ENCODE measurements at places on chromosomes 4 and X.

DNA sequence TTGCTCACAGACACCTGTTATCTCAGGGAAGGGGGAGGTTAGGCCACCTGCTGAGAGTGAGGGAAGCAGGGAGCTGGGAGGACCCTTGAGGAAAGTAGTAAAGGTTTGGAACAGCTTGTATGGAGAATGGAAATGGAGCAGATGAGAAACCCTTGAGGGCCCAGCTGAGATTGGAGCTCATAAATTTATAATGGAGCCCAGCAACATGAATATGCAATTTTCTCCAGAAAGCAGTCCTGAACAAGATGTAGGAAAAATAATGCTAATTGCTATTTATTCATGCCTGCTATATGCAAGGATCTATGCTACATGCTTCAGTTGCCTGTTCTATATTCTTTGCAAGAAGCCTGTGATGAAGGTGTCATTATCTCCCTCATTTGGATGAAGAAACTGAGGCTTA lies 67.5 kb upstream of the LEF1 start:
- DNase-seq, result no peak

GRCh38 chr4:34279011-34279410 lies 1965.3 kb downstream of the ARAP2 start:
- no peak for DNase-seq

GRCh38 chr4:123398853-123399626 lies 2.4 kb downstream of the SPRY1 start:
- DNase-seq, result no peak

GRCh38 chr4:156019246-156019645 lies 65.6 kb upstream of the CTSO start:
- no peak for DNase-seq

DNA sequence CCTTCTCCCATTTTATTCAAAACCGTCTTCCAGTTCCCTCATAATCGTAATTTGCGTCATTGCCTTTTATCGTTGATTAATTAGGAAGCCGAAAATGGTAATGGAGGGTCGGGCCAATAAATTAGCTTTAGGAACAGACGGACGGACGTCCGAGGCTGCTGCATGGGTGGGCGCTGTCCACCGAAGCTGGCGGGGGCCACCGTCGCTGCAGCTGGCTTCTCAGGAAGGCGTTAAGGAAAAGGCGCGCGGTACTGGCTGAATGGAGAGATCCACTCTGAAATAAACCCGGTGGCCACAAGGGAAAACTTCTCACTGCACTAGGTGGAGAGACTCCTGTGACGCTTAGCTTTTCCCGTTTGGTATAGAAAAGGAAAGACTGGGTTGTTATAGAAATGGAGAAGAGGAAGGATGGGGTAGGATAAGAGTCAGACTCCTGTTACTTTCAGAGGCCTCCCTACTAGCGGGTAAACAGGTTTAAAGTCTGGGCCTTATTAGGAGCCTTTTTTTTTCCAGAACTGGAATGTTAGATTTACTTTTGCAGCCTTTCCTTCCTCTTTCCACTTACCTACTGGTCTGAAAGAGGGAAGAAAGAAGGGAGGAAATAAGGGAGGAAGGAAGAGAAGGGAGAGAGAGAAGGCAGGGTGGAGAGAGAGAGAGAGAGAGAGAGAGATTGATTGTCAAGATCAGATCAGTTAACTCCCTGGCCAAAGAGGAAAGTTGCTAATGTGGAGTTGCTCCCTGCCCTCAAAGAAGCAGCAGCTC lies 11.3 kb upstream of the PRDM8 start:
- no peak for DNase-seq

- no peak for DNase-seq
These were observed 94.2 kb downstream of the MBNL3 start for GRCh38 chrX:132394591-132394990.

DNA sequence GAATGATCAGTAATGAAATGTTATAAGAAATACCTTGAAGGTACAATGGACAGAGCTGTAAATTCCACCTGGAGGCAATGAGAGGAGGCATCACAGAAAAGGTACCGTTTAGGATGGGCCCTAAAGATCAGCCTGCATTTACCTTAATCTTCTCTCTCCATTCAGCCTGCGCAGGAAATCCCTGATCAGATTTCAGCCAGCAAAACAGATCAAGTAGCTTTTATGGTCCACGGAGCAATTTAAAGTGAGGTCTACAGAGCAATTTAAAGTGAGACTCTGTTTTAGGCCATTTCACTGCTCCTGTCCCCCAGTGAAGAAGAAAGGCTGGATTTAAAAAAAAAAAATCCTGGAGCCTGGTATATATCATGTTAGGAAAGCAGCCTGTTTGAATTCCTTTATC lies 195.1 kb upstream of the VCX start:
- no peak for DNase-seq

DNA sequence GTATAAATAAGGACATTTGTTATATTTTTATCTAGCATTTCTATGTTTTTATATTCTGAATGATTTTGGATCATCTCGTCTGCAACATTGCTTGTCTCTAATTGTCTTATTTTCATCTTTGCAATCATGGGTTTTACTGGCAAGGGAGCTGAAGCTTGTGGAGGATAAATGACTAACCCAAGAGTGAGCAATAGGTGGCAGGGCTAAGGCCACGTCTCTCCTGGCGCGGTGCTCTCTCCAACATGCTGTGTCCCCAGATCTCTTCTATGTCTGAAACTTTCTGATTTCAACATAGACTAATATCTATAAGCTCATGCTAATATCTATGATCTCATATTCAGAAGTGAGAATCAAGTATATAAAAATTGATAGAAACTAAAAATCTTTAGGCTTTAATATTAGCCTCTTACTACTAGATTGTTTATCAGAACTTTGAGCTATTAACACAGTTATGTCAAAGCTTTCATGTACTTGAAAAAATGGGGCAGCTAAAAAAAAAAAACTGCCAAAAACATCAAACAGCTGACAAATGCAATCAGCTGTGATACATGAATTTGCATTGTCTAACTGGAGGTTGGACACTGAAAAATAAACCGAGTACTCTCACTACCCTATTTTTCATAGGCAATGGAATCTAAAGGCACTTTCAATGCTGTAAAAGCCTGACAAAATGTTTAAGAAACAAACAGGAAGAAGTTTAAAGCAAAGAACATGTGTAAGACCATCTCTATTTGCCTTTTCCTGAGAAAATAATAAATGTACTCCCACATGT lies 169.2 kb downstream of the TMA16 start:
- no peak for DNase-seq

DNA sequence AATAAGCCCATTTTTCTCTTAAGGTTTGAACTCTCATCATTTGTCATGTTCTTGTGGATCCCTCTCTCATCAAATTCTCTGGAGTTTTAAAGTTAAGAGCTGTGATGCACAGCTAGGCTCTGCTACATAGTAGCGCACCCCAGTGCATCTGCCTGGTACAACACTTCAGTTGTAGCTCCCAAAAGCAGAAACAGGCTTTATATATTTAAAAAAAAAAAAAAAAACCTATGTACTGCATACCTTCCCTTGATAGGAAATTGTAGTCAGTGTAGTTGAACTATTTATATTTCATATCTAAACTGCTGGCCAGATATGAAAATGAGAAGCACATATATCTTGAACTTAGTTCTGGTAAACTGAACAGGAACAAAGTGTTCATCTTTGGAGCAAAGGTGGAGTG lies 131.4 kb downstream of the KLHL13 start:
- DNase-seq, result no peak

DNA sequence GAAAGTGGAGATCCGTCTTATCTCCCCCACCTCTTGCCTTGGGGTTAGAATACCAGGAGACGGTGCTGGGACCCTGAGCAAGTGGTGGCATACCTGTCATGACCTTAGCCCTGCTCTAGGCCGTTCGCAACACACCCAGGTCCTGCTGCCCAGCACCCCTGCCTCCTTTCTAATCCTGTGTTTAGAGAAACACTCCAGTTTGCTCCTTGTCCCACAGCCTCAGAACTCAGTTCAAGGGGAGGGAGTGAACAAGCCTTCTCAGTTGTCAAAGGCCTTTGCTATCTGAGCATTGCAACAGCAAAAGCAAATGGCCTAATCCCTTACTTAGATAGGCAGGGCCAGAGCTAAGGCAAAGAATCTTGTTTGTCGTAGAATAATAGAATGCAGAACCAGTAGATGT lies 67.9 kb downstream of the CHRNA9 start:
- DNase-seq, result no peak

DNA sequence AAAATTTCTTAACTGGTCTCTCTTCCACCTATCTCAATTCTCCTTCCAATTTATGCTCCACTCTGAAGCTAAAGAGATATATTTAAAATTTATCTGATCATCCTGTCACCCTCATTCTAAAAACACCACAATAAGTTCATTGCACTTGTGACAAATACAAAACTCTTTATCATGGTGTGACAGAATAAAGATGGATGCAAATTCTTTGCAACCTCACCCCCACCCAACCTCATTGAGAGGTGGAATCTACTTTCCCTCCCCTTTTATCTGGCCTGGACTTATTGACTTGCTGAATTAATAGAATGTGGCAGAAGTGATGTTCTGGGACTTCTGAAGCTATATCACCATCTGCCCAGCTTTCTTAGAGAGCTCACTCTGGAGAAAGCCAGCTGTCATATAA lies 46.5 kb downstream of the IDS start:
- DNase-seq, result no peak

- no peak for DNase-seq
These were observed 354.7 kb upstream of the PITX2 start for GRCh38 chr4:110977554-110977953.

DNA sequence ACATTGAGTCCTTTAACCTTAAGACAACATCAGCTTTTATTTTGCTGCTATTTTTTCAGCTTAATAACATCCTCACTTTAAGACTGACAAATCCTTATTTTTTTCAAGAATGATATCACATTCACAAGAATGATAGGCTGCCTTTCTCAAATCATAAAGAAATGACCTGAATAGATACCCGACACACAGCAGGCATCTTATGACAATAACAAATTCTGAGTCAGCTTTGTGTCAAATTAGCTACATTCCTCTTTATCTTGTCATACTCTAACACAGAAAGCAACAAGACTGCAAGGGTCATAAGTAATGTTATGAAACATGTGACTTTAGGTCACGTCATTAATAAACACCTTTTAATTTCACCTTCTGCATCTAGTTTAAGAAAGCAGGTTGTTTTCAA lies 2387.6 kb downstream of the PCDH7 start:
- DNase-seq, result no peak

- no peak for DNase-seq
These were observed 1.3 kb upstream of the ATP6AP1 start for GRCh38 chrX:154426916-154427770.

DNA sequence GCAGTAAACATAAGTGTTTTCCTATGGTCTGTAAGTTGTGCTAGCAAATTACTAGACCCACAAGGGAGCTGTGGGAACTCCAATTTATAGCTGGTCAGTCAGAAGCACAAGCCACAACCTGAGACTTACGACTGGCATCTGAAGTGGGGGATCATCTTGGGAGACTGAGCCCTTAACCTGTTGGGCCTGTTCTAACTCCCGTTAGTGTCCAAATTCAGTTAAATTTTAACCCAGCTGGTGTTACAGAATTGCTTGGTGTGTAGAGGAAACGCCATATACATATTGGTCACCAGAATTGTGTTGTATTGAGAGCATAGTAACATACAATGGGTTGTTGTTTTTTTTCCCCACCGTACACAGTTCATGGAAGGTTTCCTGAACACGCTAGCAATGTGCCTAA lies 25.1 kb upstream of the NFXL1 start:
- DNase-seq, result no peak

DNA sequence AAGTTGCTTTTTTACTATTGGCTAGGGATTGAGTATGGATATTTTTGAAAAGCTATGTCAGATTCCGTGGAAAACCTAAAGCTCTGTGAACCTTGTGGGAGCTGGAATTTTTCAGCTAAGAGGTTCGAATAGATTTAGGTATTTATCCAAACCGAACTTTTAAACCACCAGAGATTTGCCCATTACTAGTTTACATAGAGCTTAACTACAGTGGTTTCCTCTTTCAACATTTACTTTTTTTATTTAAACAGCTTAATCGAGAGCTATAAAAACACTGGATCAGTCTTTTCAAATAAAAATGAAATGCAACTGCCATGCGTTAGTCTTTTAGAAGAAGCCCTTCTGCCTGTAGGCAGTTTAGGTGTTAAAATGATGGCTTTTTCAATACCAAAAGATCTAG lies 377.0 kb downstream of the RPA4 start:
- DNase-seq, result no peak

- DNase-seq, result no peak
These were observed 276.4 kb downstream of the RPA4 start for GRCh38 chrX:97159916-97160800.

DNA sequence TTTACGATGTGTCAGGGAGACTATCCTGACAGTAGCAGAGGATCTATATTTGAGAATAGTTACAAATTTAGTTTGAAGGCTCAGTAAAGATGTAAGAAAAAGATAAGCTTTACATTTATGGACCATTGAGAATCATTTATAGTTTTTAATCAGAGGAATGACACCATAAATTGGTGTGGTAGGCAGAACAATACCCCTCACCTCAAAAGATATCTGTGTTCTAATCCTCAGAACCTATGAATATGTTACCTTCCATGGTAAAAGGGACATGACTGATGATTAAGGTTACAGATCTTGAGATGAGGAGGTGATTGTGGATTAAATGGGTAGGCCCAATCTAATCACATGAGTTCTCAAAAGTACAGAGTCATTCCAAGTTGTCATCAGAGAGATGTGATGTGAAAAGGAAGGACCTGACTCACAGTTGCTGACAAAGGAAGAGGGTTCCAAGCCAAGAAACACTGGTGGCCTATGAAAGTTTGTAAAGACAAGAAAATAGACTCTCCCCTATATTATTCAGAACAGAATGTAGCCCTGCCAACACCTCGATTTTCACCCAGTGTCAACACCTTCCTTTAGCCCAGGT lies 27.0 kb downstream of the EREG start:
- DNase-seq, result no peak

GRCh38 chr4:88242144-88242543 lies 42.2 kb downstream of the PPM1K start:
- DNase-seq, result no peak

DNA sequence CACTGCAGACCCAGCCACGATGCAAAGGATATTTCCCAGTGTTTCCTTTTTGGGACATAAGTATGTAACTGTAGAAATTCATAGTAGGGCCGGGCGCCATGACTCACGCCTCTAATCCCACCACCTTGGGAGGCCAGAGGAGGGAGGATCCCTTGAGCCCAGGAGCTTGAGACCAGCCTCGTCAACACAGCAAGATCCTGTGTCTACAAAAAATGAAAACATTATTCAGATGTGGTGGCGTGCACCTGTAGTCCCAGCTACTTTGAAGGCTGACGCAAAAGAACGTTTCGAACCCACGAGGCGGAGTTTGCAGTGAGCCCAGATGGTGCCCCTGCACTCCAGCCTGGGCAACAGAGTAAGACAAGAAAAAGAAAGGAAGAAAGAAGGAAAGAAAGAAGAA lies 49.2 kb downstream of the CRLF2 start:
- no peak for DNase-seq

- DNase-seq, result no peak
These were observed 94.7 kb upstream of the NAP1L5 start for GRCh38 chr4:88792268-88792781.

DNA sequence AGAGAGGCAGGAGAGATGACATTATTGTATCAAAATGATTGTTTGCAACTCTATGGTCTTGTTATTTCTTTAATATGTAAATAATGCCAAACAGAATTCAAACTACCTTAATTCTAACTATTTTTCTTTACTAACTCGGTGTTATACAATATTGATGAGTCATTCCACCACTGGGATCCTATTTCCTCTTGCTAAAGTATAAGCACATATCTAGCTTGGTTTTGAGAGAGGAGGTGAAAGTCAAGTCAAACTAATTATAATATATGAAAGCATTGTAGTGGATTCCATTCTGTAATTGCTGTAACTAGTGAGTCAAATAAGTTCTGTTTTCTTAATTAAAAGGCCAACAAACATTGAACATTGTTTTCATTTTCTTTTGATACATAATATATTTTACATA lies 837.6 kb downstream of the PDHA2 start:
- DNase-seq, result no peak
